ENCODE measurements at places on chromosomes 16 and 17. TPM values are rescaled to one million over a fixed set of nuclear protein-coding genes. Genes with fewer than 3 reads are reported as not detected.

MT1M gene
- total RNA-seq: not detected

PPY gene
- total RNA-seq: not detected

CCDC200 gene
- total RNA-seq: not detected

GNAO1 gene
- total RNA-seq: 0.30 TPM

KRT36 gene
- total RNA-seq: not detected

NPW gene
- total RNA-seq: 0.65 TPM

ZBTB4 gene
- total RNA-seq: 19.6 TPM

TLCD2 gene
- 3.6 TPM for total RNA-seq

JPT1 gene
- total RNA-seq: 93.2 TPM

NOD2 gene
- under 0.01 TPM for total RNA-seq

FNDC8 gene
- not detected for total RNA-seq

LLGL2 gene
- total RNA-seq: 1.2 TPM

PIK3R5 gene
- not detected for total RNA-seq

RDM1 gene
- total RNA-seq: 0.30 TPM

BAIAP3 gene
- 0.89 TPM for total RNA-seq

KRTAP2-2 gene
- not detected for total RNA-seq

TBC1D3C gene
- total RNA-seq: not detected

PRR35 gene
- not detected for total RNA-seq

CLEC18C gene
- 0.23 TPM for total RNA-seq

KIAA0753 gene
- 10.7 TPM for total RNA-seq

CD300C gene
- total RNA-seq: not detected

MYL4 gene
- 0.23 TPM for total RNA-seq

C17orf113 gene
- under 0.01 TPM for total RNA-seq

ABCC11 gene
- total RNA-seq: not detected

DNAJA2 gene
- total RNA-seq: 81.4 TPM

PIMREG gene
- 13.7 TPM for total RNA-seq

KRT34 gene
- total RNA-seq: 0.89 TPM

ATP6V0A1 gene
- total RNA-seq: 53.4 TPM

CYBC1 gene
- total RNA-seq: 72.6 TPM

CD7 gene
- not detected for total RNA-seq

GP1BA gene
- not detected for total RNA-seq

KRTAP9-2 gene
- not detected for total RNA-seq

HNF1B gene
- total RNA-seq: not detected

OR4D1 gene
- total RNA-seq: not detected
